Tongue (tissue), 3 donors: ENCODE measurements at places on chromosomes 12 and 14. TPM values are rescaled to one million over a fixed set of nuclear protein-coding genes. Genes with fewer than 3 reads are reported as not detected.

- no peak for DNase-seq
These were observed 21.0 kb downstream of the WIF1 start for GRCh38 chr12:65100140-65100539.

DNA sequence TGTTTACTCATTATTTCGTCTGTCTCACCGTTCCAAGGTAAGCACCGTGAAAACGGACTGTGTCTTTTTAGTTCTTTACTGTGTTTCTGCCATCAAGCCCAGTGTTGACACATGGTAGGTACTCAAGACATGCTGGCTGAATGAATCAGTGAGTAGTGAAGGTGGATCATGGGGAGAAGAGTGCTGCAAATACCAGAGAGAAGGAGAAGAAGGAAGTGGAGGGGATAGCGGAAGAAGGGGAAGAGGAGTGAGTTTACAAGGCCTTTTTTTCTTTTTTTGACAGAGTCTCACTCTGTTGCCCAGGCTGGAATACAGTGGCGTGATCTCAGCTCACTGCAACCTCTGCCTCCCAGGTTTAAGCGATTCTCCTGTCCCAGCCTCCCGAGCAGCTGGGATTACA is 54.6 kb downstream of the ETV6 start:
- no peak for DNase-seq

- DNase-seq: no peak
These were observed 32.3 kb downstream of the LGMN start for GRCh38 chr14:92716131-92716530.

DNA sequence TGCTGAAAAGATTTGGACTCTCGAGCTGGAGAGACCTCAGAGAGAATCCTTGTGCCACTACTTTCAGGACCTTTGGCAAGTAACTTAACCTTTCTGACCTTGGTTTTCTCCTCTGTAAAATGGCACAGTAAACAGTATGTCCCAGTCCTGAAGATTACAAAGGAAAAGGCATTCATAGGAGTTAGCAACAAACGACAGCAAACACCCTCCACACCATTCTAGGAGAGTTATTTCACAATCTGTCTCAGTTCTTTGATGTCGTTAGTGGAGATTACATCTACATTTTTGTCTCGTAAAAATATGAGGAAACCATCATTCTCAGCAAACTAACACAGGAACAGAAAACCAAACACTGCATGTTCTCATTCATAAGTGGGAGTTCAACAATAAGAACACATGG is 205.7 kb downstream of the ITPR2 start:
- DNase-seq: no peak

GRCh38 chr12:53071591-53072551 is 7.3 kb downstream of the SPRYD3 start:
- peak; percentile 87 for DNase-seq

- DNase-seq: no peak
These were observed 56.2 kb downstream of the TTC7B start for GRCh38 chr14:90760078-90760444.

GRCh38 chr14:101073598-101073965 is 170.1 kb upstream of the RTL1 start:
- DNase-seq: peak; percentile 12

- DNase-seq: no peak
These were observed 10.9 kb upstream of the NGB start for GRCh38 chr14:77281852-77282410.

- peak; percentile 2 for DNase-seq
These were observed 111.7 kb downstream of the KITLG start for GRCh38 chr12:88468581-88468980.

DNA sequence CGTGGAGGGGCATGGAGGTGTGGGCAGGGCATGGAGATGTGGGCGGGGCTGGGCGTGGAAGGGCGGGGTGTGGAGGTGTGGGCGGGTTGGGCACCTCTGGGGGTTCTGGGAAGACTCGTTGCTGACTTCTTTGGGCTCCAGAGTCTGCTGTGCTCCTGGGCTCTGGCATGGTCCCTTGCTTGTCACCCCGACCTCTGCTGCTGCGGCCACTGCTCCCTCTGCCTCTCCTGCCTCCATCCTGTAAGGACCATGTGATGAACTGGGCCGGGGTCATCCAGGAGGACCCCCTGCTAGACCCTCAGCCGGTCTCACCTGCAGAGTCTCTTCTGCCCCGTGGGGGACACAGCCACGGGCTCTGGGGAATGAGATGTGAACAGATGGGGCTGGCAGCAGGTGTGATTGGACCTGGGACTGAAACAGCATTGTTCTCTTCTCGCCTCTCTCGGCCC is 15.3 kb downstream of the NOC4L start:
- no peak for DNase-seq

GRCh38 chr12:132247718-132248452 is 81.5 kb downstream of the GALNT9 start:
- DNase-seq: no peak

DNA sequence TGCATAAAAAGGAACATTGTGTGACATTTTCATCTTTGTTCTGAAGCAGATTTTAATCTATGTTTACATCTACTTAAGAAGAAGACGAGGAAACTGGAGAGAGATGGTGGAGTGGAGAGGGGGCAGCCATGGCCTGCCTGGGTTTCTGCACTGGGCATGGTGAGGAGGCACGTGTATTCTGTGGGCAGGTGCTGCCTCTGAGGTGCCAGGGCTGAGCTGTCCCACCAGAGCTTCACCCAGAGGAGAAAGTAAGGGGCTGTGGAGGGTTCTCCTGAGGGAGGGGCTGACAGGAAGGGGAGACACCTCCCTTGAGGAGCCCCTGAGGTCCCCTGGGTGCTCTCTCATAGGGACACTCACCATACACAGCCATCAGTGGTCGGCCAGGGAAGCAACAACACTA is 372.4 kb upstream of the OR4E1 start:
- no peak for DNase-seq

DNA sequence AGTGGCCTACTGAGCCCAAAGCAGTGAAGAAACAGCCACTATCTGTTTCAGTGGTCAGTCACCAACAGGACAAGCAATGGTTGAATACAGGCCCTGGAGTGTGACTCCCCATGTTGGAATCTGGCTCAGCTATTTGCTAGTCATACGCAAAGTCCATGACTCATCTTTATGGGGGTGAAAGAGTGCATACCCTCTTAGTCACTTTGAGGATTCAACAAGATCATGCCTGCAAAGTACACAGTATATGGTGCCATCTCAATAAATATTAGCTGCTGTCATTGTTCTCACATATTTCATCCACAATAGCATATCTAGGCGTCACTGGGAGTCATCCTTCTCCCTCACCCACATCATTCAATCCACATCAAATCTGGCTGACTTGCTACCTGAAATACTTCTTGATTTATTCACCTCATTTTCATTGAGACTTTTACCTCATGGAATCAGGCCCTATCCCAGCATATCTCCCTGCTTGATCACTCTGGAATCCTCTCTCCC is 26.4 kb upstream of the STAB2 start:
- DNase-seq: no peak

- DNase-seq: no peak
These were observed 51.8 kb upstream of the MMP17 start for GRCh38 chr12:131776237-131776889.

GRCh38 chr14:89327771-89328212 is 89.2 kb downstream of the FOXN3 start:
- no peak for DNase-seq

DNA sequence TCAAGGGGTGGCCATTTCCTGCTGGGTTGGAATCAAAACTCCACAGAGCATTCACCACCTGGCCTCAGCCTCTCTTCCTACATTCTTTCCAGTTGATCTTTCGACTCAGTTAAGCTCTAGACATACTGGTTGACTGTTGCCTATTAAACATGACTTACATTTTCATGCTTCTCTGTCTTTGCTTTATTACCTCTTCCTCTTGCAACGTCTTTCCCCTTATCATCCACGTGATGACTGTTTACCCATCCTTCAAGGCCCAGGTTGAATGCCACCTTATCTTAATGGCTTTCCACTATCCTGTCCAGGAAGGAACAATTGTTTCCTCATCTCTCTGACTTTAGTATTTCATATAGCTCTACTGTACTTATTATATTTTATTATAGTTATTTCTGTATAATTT is 24.4 kb upstream of the CCDC175 start:
- DNase-seq: no peak

GRCh38 chr12:2531371-2531770 is 263.4 kb upstream of the FKBP4 start:
- no peak for DNase-seq

DNA sequence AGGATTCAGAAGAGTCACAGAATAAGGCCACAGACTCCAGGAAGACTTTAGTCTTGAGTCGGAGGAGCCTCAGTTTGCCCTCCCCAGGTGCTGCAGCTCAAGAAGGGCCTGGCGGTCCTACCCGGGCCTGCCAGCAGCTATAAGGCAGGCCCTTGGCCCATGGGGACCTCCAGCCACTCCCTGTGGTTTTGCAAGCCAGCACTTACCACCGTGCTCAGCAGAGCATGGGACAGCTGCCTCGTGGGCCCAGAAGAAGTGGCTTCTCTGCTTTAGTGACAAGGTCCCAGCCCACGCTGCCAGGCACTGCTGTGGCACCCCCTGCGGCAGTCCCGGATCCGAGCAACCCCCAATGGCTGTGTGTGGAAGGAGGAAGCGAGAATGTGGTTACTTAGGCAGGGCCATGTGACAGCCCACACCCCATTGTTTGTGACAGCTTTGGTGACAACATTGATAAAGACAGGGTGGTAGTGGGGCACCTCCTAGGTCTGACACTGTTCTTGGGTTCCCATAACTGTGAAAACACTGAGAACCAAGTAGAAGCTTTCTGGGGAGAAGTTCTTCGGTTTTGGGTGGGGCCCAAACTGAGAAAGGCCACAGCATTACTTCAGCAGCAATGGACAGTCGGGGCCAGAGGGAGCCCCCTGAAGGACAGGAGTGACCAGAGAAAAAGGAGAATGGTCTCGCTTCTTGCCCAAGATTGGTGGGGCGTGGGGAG is at the start of gene SELPLG:
Gene SELPLG (minus strand): TSS at position 361 of the 715 bp plus-strand sequence. CDS start 9,587 bp downstream, outside the sequence.
- DNase-seq: no peak

DNA sequence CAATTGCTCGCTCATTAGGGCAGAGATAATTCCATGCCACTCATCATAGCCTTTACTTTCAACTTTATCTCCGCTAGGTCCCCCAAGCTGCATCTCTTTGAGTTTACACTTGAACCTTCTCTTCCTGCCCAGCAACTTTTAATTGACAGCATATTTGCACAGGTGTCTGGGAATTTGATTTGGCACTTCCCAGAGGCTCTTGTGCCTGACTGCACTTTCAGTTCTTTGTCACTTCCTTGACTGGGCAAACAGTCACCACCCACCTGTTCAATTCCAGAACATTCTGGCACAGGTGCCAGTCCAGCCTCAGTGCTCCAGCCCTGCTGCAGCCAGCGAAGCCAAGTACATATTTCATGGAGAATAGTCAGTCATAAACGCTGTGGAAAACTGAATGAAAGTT is 110.1 kb upstream of the LRIG3 start:
- DNase-seq: no peak

GRCh38 chr14:45065956-45066355 is 18.0 kb upstream of the PRPF39 start:
- peak; percentile 43 for DNase-seq

Gene EIF2S3B
- total RNA-seq: 1.2 TPM

Gene SMOC1
- 4.0 TPM for total RNA-seq

Gene MAP1LC3B2
- total RNA-seq: not detected

Gene REM2
- total RNA-seq: 0.72 TPM

Gene RPL36AL
- 123 TPM for total RNA-seq

Gene ACRBP
- total RNA-seq: 1.5 TPM

Gene PLEKHH1
- 4.3 TPM for total RNA-seq

Gene IFNG-AS1
- total RNA-seq: 3.3 TPM

Gene APOF
- total RNA-seq: not detected

Gene INHBC
- total RNA-seq: not detected

Gene LTBR
- 34.5 TPM for total RNA-seq

Gene IGFBP6
- total RNA-seq: 251 TPM
